Fibroblast of lung (primary cell): ENCODE measurements at places on chromosomes 3 and 15.

DNA sequence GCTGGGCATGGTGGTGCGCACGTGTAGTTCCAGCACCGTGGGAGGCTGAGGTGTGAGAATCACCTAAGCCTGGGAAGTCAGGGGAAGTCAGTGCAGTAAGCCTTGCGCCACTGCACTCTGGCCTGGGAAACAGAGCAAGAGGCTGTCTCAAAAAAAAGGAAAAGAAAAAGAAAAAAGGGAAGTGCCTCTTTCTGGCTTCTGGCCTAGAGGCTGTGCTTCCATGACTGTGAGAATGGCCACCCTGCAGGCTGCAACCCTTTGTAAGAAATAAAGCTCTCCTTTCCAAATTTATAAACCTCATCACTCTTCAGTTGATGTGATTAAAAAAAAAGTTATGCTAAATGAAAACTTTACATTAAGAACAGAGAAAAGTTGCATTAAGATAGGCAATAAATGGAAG is 774.3 kb downstream of the TUSC7 start:
- no peaks in the 10 kb centered on the region for H3K27me3 ChIP-seq
- H3K36me3 ChIP-seq: no peaks in the 10 kb centered on the region
- H3K27ac ChIP-seq: no peak overlapping the region
- H3K4me3 ChIP-seq: no peak overlapping the region

DNA sequence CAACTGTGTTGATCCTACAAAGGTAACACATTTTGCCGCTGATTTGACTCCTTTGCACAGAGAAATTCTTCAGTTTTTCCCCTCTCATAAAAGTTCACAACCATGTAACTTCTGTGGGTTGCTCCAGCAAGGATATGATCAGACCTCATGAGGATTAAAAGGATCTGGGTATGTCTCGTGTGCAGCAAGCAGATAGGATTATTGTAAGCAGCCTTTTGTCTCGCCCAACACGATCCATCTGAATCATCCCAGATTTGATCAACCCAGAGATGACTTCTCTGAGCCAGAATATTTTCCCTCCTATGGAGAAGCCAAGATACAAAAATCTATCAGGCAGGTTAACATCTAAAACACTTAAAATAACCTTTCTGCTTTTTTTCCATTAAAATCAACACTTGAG is 12.8 kb upstream of the BNIP2 start:
- H3K4me3 ChIP-seq: no peak overlapping the region
- H3K27ac ChIP-seq: no peak overlapping the region
- H3K36me3 ChIP-seq: no peaks in the 10 kb centered on the region
- H3K4me1 ChIP-seq: no peaks in the 10 kb centered on the region

GRCh38 chr15:78878356-78878755 is 5.7 kb downstream of the MORF4L1 start:
- peak; percentile 36 for DNase-seq
- H3K36me3 ChIP-seq: peaks cover 3% of the 10 kb centered on the region
- H3K4me3 ChIP-seq: no peak overlapping the region

DNA sequence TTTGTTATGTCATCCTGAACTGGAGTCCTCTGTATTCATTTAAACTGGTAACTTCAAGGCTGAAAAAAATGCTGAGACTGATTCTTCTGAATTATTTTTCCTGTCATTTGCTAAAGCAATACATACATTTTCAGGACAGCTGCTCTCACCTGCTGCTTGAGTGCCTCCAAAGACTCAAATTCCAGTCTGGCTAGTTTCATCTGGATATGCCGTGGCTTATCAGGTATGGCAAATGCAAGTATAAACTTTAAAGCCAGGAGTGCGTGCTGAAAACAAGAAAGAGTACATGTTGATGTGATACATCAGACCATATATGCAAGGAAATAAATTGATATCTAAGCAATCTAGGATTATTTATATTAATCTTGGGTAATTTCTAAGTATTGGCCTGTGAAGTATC is 146.1 kb downstream of the SNRK start:
- no peak overlapping the region for H3K27ac ChIP-seq
- DNase-seq: no peak
- H3K4me1 ChIP-seq: no peaks in the 10 kb centered on the region

- no peak overlapping the region for H3K4me3 ChIP-seq
- no peaks in the 10 kb centered on the region for H3K27me3 ChIP-seq
- peaks cover 4% of the 10 kb centered on the region for H3K4me1 ChIP-seq
- no peak overlapping the region for H3K27ac ChIP-seq
- no peak for DNase-seq
These were observed 51.2 kb downstream of the RAF1 start for GRCh38 chr3:12612514-12613226.

GRCh38 chr3:32392536-32393302 is 1.1 kb downstream of the CMTM7 start:
- H3K36me3 ChIP-seq: no peaks in the 10 kb centered on the region
- H3K27ac ChIP-seq: peak overlapping the region; percentile 57
- no peaks in the 10 kb centered on the region for H3K27me3 ChIP-seq
- peak overlapping the region; percentile 81 for H3K4me3 ChIP-seq

DNA sequence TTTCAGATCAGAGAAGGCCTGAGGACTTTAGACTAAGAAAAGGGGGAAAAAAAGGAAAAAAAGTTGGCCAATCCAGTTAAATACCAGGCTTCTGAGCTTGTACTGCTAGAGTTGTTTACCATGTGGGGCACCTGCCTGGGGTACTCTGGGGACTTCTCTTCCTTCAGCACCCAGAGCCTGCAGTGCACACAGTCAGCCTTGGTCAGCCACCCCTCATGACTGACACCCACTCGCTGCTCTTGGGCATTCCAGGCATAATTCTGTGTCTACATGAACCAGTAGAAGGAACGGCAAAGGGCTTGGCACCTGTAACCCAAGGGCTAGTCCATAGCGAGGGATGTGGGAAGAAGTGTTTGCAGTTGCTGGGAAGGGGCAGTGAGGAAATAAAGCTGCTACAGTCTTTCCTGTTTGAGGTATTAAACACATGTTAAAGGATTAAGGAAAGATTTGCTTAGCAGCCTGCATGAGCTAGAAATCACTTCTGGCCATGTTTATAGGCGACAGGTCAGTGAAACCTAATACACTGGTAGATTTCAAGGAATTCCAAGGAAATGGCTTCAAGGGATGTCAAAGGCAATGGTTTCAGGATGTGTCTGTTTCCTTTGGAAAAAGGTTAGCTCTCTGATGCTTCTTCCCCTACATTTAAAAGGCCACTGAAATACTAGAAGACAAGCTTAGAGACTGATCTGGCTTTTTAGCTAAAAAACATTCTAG is 232.5 kb downstream of the CHST2 start:
- no peak overlapping the region for H3K4me3 ChIP-seq
- H3K27me3 ChIP-seq: no peaks in the 10 kb centered on the region
- no peak for DNase-seq
- no peaks in the 10 kb centered on the region for H3K36me3 ChIP-seq

- peak overlapping the region; percentile 89 for H3K27ac ChIP-seq
- no peaks in the 10 kb centered on the region for H3K36me3 ChIP-seq
- peak overlapping the region; percentile 87 for H3K4me3 ChIP-seq
- H3K27me3 ChIP-seq: no peaks in the 10 kb centered on the region
- peaks cover 5% of the 10 kb centered on the region for H3K4me1 ChIP-seq
These were observed 2.5 kb downstream of the ANP32A start for GRCh38 chr15:68818066-68818768.

- H3K36me3 ChIP-seq: peaks cover 2% of the 10 kb centered on the region
- H3K27ac ChIP-seq: no peak overlapping the region
- peaks cover 3% of the 10 kb centered on the region for H3K4me1 ChIP-seq
- no peaks in the 10 kb centered on the region for H3K27me3 ChIP-seq
- H3K4me3 ChIP-seq: no peak overlapping the region
These were observed 117.7 kb downstream of the DNAJB8 start for GRCh38 chr3:128348805-128349531.

DNA sequence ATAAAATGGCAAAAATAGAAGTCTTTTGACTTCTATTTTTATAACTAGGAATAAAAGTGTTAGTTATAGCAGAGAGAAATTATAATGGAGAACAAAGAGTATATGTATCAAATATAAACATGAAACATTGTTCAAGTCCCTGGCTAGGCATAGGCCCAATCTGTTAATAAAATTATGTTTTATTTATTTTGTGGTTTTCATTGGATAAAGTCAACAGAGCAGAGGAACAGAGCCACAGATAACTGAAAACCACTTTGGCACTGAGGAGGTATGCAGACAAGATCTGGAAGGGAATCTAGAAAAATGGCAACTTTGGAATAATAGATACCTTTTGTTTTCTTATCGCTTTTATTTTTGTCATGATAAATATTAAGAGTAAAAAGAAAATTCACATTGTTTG is 50.4 kb upstream of the ICE2 start:
- no peak overlapping the region for H3K4me3 ChIP-seq
- no peaks in the 10 kb centered on the region for H3K36me3 ChIP-seq
- no peaks in the 10 kb centered on the region for H3K4me1 ChIP-seq
- no peak overlapping the region for H3K27ac ChIP-seq
- DNase-seq: no peak
- no peaks in the 10 kb centered on the region for H3K27me3 ChIP-seq

DNA sequence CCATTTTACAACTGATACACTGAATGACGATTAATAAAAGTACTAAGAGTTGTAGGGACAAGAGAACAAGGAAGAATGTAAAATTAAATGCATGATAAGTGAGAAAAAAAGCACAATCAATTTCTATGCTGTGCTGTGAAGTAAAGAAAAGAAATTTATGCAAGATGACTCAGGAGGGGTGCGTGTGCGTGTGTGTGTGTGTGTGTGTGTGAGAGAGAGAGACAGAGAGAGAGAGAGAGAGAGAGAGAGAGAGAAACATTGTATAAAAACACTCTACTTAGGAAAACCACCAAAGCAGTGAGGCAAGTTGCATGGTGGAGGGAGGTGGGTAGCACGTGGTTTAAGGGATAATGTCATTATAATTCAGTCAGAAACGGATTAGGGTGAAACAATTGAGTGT is 580.8 kb upstream of the ALCAM start:
- no peak overlapping the region for H3K4me3 ChIP-seq
- H3K27me3 ChIP-seq: no peaks in the 10 kb centered on the region
- DNase-seq: peak; percentile 20
- no peak overlapping the region for H3K27ac ChIP-seq
- H3K4me1 ChIP-seq: no peaks in the 10 kb centered on the region

- H3K27ac ChIP-seq: peak overlapping the region; percentile 51
- no peaks in the 10 kb centered on the region for H3K27me3 ChIP-seq
- DNase-seq: peak; percentile 98
- H3K4me1 ChIP-seq: peaks cover 6% of the 10 kb centered on the region
- H3K36me3 ChIP-seq: no peaks in the 10 kb centered on the region
These were observed 353.3 kb downstream of the LPP start for GRCh38 chr3:188507244-188507720.

GRCh38 chr3:114608293-114608692 is 314.5 kb downstream of the TIGIT start:
- H3K27ac ChIP-seq: peak overlapping the region; percentile 72
- peaks cover 16% of the 10 kb centered on the region for H3K4me1 ChIP-seq
- no peak overlapping the region for H3K4me3 ChIP-seq
- H3K36me3 ChIP-seq: no peaks in the 10 kb centered on the region
- no peaks in the 10 kb centered on the region for H3K27me3 ChIP-seq

- H3K27me3 ChIP-seq: no peaks in the 10 kb centered on the region
- H3K4me1 ChIP-seq: no peaks in the 10 kb centered on the region
- H3K36me3 ChIP-seq: no peaks in the 10 kb centered on the region
- H3K4me3 ChIP-seq: no peak overlapping the region
These were observed 10.6 kb upstream of the STT3B start for GRCh38 chr3:31522152-31522551.

DNA sequence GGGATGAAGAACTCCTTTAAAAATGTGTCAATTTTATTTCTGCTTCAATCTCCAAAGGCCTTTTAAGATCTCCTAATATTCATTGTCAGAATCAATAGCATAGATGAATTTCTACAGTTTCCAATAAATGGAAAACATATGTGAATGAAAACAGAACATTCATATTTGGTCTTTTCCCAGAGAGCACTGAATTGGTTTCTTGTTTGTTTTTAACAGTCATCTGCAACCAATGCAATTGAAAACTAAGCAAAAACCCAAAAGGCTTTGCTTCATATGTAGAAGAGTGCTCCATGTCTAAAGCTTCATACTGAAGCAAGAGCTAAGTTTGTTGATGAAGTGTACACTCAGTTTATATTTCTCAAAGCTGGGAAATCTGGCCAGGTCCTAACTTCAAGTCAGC is 426.5 kb upstream of the CDIN1 start:
- DNase-seq: no peak
- no peaks in the 10 kb centered on the region for H3K27me3 ChIP-seq
- no peak overlapping the region for H3K4me3 ChIP-seq
- no peaks in the 10 kb centered on the region for H3K36me3 ChIP-seq
- H3K4me1 ChIP-seq: no peaks in the 10 kb centered on the region

GRCh38 chr3:169199283-169199682 is 464.2 kb downstream of the MECOM start:
- H3K4me1 ChIP-seq: no peaks in the 10 kb centered on the region
- H3K27me3 ChIP-seq: no peaks in the 10 kb centered on the region
- H3K4me3 ChIP-seq: no peak overlapping the region
- no peak overlapping the region for H3K27ac ChIP-seq
- DNase-seq: no peak

- no peaks in the 10 kb centered on the region for H3K36me3 ChIP-seq
- peak; percentile 15 for DNase-seq
- H3K4me1 ChIP-seq: no peaks in the 10 kb centered on the region
- no peak overlapping the region for H3K4me3 ChIP-seq
These were observed 280.4 kb downstream of the SLC9A9 start for GRCh38 chr3:143567823-143568222.

DNA sequence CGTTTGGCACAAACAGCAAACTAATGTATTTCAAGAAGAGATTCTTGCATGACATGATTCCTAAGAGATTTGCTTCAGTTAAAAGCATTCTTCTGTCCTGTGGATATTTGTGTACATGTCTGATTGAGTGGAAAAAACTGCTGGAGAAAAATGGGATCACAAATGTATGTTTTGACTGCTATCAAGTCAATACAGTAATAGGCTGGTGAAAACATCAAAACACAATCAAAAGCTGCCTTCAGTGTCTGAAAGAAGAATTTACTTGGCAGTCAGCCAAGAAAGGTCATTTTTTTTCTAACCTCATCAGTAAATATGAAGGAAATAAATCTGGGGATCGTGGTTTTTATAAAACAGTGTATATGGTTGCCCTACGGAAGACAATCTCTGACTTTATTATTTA is 1214.8 kb downstream of the NSUN3 start:
- H3K36me3 ChIP-seq: no peaks in the 10 kb centered on the region
- H3K4me3 ChIP-seq: no peak overlapping the region
- no peaks in the 10 kb centered on the region for H3K4me1 ChIP-seq

DNA sequence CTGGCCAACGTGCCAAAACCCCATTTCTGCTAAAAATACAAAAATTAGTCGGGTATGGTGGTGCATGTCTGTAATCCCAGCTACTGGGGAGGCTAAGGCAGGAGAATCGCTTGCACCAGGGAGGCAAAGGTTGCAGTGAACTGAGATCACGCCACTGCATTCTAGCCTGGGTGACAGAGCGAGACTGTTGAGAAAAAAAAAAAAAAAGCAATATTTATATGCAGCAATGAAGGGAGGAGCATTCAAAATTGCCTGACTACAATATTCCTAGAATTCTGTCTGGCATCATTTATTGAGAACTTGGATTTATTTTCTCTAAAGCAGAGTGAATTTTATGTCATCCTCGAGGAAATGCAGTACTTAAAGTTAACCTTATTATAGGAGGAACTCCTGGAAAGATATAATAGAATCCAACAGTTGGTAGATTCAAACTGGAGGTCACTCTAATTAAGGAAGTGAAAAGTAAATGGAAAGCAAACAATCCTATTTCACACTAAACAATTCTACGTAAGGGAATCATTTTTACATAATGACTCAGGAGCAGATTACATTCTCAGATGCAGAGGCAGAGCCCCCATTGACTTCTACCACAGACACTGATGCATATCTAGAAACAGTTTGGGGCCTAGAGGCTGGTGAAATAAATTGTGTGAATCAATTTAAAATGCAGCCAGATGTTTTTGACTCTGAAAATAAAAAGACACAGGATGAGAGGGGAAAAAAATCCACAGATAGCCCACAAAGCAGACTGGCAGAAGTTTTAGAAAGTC is 82.1 kb upstream of the FHIT start:
- H3K27ac ChIP-seq: no peak overlapping the region
- H3K27me3 ChIP-seq: no peaks in the 10 kb centered on the region
- H3K4me3 ChIP-seq: no peak overlapping the region
- no peaks in the 10 kb centered on the region for H3K36me3 ChIP-seq
